ENCODE measurements at places on chromosomes 12 and 14.

- DNase-seq = no peak
Measured at GRCh38 chr12:57657744-57658143, 24.7 kb upstream of the B4GALNT1 start.

DNA sequence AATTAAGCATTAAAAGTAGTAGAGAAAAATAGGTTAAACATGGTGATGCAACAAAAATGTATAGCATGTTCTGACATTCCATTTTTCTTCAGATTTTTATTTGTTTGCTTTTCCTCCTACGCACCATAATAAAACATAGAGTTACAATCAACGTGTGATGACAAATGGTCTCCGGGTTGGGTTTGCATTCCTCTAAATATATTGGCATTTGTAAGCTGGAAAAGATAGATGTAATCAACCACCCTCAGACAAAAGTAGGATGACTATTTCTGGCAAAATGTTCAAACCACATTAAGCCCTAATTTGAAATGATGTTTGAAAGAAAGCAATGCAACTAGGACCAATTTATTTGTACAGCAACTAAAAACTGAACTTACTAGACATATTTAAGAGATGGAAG lies 58.4 kb downstream of the SLC25A21 start:
- no peak for DNase-seq

DNA sequence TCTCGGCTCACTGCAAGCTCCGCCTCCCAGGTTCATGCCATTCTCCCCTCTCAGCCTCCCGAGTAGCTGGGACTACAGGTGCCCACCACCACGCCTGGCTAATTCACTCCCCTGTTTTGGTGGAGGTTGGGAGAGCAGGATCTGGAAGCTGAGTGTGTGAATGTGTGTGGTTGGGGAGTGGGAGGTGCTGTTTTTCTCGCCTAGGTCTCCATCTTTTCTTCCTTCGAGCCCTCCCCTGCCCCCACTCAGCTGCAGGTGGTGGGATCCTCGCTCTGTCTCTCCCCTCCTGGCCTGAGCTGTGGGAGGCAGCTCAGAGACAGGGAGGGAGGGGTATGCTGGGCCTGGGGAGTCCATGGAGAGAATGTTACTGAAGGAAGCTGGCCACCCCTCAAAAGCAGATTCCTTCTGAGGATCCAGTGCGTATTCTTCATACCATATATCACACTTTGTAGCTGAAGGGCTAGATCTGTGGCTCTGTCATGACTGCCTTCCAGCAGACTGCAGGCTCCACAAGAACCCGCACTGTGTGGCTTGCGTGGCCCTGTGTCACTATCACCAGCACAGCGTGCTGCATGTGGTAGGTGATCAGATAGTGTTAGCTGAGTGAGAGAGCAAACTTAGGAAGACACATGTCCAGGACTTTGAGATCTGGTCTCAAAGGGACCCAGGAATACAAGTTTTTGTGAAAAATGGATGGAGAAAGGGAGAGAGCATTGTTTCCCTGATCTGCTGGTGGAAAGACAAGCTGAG lies 2.8 kb downstream of the KRT83 start:
- no peak for DNase-seq

- no peak for DNase-seq
Measured at GRCh38 chr12:46590991-46591703, 218.6 kb upstream of the SLC38A2 start.

- peak; percentile 50 for DNase-seq
Measured at GRCh38 chr12:6635375-6635855, 344 bp downstream of the LPAR5 start.

All from fibroblast of skin of back (primary cell).